Foreskin melanocyte (primary cell): ENCODE measurements at places on chromosomes 3 and 15.

- no peak for DNase-seq
These were observed 39.0 kb upstream of the IGF1R start for GRCh38 chr15:98609144-98609852.

GRCh38 chr3:114855839-114856238, 291.2 kb downstream of the ZBTB20 start:
- no peak for DNase-seq

- DNase-seq: peak; percentile 29
These were observed 6.1 kb upstream of the RPP14 start for GRCh38 chr3:58299839-58300516.

DNA sequence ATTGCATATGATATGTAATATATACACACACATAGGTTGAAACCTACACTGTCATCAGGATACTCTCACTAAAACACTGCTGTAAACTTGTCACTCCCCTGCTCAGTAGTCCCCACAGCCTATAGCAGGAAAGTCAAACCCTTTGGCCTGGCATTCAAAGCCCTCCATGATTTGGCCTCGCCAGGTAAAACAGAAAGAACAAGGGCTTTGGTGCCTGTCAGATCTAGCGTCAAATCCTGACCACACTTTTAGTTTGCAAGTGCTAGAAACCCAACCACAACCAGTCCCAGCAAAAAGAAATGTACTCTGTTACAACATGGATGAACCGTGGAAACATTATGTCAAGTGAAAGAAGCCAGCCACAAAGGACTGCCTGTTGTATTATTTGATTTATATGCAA, 11.4 kb downstream of the CRABP1 start:
- no peak for DNase-seq

DNA sequence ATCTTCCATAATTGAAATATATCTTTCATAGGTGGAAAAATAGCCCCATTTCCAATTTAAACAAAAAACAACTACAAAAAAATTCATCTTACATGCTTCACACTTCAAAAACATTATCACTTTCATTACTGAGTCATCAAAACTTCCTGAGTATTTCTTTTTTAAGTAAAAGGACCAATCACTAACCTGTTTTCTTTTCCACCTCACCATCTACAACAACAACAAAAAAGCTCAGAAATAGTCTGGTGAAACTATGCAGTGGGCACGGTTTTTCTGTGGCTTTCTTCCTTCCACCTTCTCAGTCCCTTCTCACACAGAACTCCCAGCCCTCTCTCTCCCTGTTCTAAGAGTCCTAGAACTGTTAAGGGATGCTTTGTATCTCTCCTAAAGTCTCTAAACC, 20.3 kb upstream of the TNIK start:
- DNase-seq: no peak

GRCh38 chr15:40471808-40472150, 995 bp downstream of the CHST14 start:
- DNase-seq: no peak

GRCh38 chr3:61685755-61686154, 124.4 kb downstream of the PTPRG start:
- no peak for DNase-seq

DNA sequence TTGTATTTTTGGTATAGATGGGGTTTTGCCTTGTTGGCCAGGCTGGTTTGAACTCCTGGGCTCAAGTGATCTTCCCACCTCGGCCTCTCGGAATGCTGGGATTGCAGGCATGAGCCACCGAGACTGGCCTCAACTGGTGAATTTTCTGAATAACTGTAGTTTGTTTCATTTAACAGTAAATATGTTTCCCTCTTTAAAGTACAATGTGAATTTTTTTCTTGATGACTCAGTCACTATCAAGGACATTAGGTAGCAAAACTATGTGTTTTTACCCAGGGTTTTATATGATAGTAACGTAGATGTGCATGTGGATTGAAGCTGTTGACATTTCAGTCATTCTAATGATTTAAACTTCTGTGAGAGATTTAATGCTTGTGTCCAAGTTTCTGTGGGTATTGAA, 40.2 kb upstream of the MAPKBP1 start:
- DNase-seq: no peak

- DNase-seq: peak; percentile 12
These were observed 229.6 kb downstream of the BBX start for GRCh38 chr3:107752202-107752990.

DNA sequence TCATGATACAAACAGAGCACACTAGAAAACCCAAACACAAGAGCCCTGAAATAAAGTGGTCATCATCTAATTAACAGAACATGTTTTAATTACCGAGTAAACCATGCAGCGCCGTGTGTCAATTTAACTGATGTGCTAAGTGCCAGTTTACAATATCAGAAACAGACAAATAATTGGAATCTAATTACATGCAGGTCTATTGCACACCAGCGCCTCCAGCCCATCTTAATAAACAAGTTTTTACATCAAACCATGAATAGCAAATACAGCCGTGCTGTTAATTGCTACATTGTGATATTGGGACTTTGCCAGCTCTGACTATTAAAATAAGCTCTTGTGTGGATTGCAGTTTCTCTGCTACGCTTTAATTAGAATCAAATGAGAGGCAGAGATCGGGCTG, 510.2 kb upstream of the MDFIC2 start:
- peak; percentile 28 for DNase-seq

GRCh38 chr15:49712846-49713450, 92.1 kb downstream of the DTWD1 start:
- DNase-seq: no peak

DNA sequence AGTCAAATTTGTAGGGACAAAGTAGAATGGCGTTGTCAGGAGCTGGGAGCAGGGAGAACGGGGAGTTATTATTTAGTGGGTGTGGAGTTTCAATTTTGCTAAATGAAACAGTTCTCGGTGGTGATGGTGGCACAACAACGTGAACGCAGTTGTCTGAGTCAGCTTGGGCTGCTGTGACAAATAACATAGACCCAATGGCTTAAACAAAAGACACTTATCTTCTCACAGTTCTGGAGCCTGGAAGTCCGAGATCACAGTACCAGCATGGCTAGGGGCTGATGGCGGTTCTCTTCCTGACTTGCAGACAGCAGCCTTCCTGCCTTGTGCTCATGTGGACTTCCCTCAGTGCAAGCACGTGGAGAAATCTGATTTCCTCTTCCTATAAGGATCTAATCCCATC, 90.2 kb downstream of the CHSY1 start:
- no peak for DNase-seq

DNA sequence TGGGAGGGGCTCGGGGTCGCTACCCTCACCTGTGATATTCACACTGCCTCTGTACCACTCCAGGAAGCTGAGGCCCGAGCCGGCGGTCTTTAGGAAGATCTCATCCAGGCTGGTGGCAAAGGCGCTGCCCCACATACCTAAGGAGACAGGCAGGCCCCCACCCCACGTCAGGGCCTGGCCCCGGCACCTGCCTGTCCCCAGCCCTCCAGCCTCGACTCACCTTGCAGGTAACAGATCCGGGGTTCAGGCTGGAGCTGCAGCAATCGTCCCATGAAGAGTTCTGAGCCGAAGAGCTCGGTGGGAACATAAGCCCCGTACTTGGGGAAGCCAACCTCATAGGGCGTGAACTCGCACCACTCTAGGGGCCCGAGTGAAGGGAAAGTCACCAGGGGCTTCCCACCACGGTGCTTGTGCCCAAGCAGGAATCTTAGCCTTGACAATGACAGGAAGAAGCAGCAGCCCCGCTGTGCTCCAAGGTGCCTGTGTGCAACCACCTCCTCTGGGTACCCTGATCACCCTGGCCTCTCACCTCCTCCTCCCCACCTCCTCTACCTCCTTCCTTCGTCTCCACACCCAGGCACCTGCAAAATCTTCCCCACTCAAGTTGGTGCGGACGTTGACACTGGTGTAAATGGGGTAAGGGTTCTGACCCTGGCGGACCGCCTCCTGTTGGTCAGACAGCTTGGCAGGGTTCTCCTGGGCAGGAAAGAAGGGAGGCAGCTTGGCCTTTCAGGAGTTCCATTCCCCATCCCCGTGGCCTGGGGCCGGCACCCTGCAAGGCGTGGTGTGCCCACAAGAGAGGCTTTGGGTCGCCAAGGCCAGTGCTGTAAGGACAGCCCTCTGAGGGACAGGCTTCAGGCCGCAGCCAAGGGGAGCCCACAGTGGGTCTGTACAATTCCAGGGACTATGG, 10.6 kb downstream of the PLA2G4F start:
- no peak for DNase-seq

DNA sequence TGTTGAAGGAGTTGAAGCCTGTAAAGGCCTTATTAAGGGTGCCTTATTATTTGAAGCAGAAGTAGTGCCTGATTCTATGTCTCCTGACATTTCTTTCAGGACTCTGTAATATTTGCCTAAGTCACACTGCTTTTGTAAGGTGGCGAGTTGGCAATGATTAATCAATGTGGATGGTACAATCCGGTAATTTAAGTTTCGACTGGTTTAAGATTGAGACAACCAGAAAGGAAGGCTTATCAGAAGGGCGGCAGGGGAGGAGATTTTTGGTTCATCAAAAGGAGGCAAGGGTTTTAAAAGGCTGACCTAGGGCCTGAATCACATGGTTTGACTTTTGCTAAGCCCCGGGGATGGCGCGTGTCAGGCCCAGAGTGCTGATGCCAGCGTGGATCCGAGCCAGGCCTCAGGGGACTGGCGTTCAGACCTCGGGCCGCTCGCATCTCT, 830 bp upstream of the RNF13 start:
- no peak for DNase-seq

DNA sequence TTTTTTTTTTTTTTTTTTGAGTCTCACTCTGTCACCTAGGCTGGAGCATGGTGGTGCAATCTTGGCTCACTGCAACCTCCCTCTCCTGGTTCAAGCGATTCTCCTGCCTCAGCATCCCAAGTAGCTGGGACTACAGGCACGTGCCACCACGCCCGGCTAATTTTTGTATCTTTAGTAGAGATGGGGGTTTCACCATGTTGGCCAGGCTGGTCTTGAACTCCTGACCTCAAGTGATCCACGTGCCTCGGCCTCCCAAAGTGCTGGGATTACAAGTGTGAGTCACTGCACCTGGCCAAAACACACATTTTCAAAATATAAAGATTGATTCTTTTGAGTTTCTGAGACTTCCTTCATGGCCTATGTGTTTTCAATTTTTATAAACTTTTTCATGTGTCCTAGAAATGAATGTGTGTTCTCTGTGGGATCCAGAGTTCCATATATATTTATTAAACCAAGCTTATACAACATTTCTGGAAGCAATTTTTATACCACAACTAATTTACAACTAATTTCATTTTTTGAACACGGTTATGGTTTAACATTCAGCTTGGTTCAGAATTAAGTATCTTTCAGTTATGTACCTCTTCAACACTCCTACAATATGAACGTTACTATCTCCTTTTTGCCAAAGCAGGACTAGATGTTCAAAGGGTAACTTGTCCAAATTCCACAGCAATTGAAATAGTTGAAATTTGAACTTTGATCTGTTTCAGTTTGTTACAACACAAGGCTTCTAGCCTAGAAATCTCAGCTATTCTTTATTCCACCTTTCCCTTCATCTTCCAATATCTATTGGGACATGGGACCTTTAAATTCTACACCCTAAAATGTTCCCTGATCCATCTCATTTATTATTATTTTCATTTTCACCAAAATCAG, 1.5 kb downstream of the ACAD11 start:
- no peak for DNase-seq

DNA sequence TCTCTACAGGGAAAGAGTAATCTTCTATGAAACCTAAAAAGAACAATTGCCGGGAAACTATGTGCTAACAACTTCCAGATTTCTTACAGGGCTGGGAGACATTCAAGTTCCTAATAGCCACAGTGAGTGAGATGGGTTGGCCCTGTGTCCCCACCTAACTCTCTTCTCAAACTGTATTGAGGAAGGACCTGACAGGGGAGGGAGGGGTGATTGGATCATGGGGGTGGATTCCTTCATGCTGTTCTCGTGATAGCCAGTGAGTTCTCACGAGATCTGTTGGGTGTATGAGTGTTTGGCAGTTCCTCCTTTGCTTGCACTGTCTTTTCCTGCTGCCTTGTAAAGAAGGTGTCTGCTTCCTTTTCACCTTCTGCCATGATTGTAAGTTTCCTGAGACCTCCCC, 958.7 kb downstream of the AGBL1 start:
- DNase-seq: no peak

GRCh38 chr3:119292666-119293065, 1.5 kb upstream of the ARHGAP31 start:
- no peak for DNase-seq

- no peak for DNase-seq
These were observed 16.6 kb downstream of the PPP1R2 start for GRCh38 chr3:195526492-195526891.

- no peak for DNase-seq
These were observed 29.6 kb downstream of the DUT start for GRCh38 chr15:48360841-48361240.

GRCh38 chr3:143286392-143287010, 166.9 kb downstream of the CHST2 start:
- no peak for DNase-seq

DNA sequence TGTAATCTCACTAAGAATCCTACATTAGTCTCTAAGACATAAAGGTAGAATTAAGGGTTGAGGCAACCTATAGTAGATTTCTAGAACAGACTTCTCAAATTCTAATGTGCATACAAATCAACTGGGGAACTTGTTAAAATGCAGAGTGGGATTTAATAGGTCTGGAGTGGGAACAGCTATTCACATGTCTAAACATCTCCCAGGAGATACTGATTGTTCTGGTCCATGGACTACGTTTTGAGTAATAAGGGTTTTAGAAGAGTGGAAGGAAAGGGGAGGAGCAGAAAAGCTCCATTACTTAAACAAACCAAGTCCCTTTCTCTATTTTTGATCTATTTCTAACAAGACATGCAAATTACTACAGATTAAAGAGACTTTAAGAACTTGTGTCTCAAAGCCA, 524.8 kb downstream of the TUSC7 start:
- no peak for DNase-seq

DNA sequence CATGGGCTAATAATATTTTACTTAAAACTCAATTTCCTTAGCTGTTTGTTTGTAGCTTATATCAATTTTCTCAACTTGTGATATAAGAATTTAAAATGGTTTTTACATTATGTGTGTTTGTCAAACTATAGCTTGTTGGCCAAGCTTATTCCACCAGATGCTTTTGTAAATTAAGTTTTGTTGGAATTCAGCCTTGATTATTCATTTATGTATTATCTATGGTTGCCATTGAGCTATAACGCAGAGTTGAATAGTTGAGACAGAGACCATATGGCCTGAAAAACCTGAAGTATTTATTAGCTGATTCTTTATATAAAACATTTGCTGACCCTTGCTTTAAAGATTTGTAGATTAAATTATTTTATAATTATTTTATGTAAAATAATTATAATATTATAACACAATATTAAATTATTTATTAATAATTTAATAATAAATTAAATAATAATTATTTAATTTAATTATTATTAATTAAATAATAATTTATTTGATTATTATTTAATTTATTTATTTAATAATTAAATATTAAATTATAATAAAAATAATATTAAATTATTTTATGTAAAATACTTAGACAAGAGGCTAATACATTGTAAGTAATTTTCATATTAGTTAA, 779.6 kb upstream of the NECTIN3 start:
- no peak for DNase-seq

- DNase-seq: no peak
These were observed 15.1 kb upstream of the TIPARP start for GRCh38 chr3:156659260-156659659.
